T-helper 1 cell (primary cell): ENCODE measurements at places on chromosomes 2 and 18.
A peak's percentile ranks its signal among the peaks of the same experiment; 100 is the strongest.

DNA sequence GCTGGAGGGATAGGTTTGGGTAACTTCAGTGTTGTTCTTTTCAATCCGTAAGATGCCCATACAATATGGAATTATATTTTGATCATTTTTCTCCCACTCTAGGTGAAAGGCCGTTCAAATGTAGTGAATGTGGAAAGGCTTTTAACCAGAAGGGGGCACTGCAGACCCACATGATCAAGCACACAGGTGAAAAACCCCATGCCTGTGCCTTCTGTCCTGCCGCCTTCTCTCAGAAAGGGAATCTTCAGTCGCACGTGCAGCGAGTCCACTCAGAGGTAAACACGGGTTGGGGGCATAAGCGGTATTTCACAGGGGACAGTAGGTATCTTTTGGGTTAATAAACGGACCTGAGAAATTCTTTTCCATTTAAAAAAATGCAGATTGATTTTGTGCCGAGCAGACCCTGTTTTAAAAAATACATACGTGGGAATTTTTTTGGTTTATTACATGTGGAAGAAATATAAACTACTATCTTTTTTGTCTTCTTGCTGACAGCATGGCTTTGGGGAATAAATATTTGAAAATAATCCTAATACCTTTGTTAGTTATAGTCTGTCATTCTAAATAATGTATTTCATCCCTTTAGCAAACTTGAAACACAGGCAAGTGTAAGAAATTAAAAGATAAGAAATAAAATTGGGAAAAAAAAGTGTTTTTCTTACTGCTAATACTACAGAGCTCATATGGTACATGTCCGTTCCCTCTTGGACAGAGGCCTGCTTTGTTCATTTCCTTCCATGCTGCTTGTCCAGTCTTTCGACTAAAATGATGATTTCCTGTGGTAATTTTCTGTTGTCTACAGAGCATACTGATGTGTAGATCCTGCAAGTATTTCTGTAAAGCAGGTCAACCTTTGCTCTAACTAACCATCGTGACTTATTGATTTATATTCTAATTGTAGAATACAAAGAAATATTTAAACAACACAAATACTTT is 53.3 kb downstream of the ZNF236 start:
- DNase-seq, result peak; percentile 41

DNA sequence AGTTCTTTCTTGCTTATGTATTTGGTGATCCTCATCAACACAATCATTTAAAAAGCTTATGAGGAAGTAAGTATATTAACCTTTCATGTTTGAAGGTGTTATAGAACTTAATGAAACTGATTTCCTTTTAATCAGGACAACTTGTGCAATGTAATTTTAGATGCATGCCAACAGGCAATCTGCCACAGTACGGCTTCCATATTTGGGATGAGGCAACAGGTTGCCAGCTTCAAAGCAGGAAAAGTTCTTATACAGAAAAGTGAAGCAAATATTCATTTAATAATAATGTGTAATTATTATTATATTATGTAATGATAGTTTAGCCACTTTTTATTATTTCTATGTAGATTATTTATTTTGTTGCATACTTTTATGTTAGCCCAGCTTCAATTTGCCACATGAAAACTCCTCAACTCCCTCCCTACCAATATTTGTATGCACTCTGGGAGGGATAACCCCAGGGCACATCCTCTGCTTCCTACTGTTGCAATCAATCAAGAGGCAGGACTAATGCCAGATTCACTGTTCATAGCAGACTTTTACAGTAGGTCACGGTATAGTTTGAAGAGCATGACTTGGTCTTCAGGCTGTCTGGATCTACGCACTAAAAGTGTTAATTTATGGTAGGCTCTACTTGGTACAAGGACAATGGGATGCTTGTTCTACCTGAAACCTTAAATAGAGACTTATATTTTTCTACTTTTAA is 277.2 kb downstream of the AGPS start:
- no peak for DNase-seq

DNA sequence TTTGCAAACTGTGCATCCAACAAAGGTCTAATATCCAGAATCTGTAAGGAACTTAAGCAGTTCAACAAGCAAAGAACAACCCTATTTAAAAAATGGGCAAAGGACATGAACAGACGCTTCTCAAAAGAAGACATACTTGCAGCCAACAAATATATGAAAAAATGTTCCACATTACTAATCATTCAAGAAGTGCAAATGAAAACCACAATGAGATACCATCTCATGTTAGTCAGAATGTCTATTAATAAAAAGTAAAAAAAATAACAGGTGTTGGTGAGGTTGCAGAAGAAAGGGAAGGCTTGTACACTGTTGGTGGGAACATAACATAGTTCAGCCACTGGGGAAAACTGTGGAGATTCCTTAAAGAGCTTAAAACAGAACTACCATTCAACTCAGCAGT is 126.2 kb downstream of the NAT8 start:
- no peak for DNase-seq

- no peak for DNase-seq
These were observed 52.2 kb downstream of the FAM178B start for GRCh38 chr2:96934182-96934495.

GRCh38 chr2:191415858-191416257 is 170.7 kb downstream of the MYO1B start:
- no peak for DNase-seq

- no peak for DNase-seq
These were observed 8.3 kb upstream of the TMEM178A start for GRCh38 chr2:39657287-39657937.

DNA sequence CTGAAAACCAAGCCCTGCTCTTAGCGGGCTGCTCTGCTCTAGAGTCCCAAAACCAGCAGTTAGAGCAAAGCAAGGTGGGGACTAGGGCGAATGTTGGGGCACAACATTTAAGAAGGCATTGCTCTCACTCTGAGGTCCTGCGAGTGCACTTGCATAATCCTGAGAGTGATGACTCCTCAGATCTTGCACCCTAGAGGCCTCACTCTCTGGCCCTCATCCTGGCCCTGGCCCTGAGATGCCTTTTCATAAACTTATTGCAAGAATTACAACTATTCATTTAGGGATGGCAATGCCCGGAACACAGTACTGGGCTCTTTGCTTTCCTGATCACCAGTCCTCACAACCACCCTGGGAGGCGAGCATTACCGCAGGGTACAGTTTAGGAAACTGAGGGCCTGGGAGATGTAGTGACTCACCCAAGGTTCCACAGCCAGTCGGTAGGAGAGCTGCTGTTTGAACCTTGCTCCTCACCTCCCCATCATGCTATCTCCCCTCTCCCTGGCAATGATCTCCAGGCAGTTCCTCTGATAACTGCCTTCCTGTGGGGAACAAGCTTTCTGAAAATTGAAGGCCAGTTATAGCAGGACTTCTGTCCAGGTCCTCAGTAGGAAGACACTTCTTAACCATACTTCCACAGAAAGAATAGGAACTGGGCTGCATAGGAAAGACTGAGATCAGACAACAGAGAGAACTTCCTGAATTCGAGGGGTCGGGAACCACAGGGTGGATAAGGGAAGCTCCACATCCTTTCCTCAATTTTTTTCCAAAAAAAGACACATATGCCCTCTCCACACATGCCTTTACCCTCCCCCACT is 91.3 kb downstream of the TNS1 start:
- no peak for DNase-seq

- no peak for DNase-seq
These were observed 251.1 kb upstream of the SMIM21 start for GRCh38 chr18:75678627-75679026.

GRCh38 chr2:134583997-134584520 is 134.7 kb downstream of the TMEM163 start:
- DNase-seq, result no peak

DNA sequence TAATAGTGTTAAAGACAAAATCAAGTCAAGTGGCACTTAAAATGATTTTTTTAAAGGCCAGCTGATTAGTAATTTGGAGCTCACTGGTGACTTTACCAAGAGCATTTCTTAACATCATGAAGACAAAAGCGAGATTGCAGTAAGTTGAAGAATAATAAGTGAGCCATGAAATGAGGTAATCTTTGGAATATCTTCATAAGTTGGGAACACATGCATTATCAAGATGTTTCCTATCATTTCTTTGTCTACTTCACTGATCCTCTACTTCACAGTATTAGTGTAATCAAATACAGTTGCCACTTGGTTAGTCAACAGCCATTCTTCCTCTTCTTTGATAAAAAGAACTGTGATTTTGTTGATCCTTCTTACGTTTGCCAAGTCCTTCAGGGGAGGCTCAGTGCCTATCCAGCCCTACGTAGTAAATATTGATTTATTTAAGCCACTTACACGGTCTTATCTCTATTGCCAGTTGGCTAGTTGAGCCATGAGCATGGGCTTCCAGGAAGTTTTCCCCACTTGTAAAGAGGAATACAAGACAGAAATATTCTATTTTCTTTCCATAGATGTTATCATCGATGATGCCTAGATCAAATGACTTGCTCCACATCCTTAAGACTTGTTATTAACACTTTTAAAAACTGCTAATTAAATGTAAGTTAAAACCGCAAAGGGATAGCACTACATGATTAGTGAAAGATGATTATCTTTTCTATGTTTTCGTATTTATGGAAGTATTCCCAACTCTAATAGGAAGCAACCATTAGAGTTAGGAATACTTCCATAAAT is 46.1 kb downstream of the YES1 start:
- no peak for DNase-seq

- no peak for DNase-seq
These were observed 13.3 kb downstream of the SLC66A2 start for GRCh38 chr18:79938196-79938595.

GRCh38 chr2:47038656-47039488 is 116.2 kb downstream of the STPG4 start:
- DNase-seq, result no peak

DNA sequence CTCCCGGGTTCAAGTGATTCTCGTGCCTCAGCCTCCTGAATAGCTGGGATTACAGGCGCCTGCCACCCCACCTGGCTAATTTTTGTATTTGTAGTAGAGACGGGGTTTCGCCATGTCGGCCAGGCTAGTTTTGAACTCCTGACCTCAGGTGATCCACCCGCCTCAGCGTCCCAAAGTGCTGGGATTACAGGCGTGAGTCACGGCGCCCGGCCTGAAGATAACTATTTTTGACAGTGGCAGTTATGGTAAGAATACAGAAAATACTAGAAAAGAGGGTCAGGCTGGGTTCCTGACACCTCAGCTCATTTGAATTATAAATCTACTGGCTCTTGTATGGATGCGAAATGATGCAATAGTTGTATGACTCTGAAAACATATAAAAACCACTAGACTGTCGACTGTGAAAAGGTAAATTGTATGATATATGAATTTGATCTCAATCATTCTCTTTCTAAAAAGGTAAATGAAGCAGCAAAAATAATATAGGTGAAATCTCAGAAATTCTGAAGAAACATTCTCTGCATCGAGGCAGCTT is 11.1 kb upstream of the DGKD start:
- DNase-seq, result no peak

- DNase-seq, result no peak
These were observed 16.7 kb downstream of the ANKRD12 start for GRCh38 chr18:9153256-9153655.

- DNase-seq, result no peak
These were observed 482.0 kb upstream of the DCC start for GRCh38 chr18:51857989-51858388.
